ENCODE measurements at places on chromosomes 16 and 17.

- DNase-seq, result no peak
Observed at GRCh38 chr17:7647018-7647417, 3.7 kb upstream of the ATP1B2 start.

DNA sequence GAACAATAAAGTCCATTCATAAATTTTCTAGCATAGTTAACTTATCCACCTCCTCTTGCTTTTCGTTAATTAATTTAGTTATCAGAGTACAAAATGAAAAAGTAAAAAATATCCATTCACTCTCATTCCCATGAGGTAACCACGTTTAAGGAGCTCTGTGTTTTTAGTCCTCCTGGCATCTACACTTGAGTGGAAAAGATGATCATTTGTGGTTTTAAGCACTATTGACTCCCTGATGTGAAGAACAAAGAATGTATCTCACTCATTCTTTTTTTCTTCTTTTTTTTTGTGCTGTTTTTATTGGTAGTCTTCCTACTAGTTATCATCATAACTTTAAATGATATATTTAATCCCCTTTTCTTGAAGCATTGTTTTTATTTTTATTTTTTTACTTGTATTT is 26.1 kb downstream of the QPRT start:
- no peak for DNase-seq

GRCh38 chr17:62321451-62321850 is 58.9 kb upstream of the EFCAB3 start:
- no peak for DNase-seq

DNA sequence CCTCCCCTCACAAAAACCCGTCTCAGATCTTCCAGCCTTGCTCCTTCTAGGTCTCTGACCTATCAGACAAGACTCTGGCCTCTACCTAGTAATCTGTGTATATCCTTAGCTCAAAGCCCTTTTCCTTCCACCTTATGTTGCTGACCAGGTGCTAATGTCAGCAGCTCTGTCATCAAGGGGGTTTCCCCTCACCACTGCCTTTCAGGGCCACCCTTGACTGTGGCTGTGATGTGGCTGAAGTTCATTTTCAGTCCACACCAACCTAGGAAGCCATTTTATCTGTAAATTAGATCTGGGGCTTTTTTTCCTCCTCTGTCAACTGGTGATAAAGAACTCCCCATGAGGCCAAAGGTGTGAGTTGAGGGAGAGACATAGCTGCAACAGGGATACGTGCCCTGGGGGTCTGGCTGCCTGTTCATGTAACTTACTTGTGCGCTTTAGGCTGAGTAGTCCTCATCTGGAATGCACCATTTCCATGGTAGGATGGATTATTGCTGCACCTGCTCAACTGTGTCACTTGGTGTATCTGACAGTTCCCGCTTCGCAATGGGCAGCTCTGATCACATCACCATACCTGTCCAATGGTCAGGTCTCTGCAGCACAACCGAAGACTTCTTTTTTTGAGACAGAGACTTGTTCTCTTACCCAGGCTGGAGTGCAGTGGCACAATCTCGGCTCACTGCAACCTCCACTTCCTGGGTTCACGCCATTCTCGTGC is 14.7 kb upstream of the RUNDC3A start:
- DNase-seq, result no peak

- DNase-seq, result peak; percentile 46
Observed at GRCh38 chr16:12120217-12120981, 143.9 kb downstream of the SNX29 start.

DNA sequence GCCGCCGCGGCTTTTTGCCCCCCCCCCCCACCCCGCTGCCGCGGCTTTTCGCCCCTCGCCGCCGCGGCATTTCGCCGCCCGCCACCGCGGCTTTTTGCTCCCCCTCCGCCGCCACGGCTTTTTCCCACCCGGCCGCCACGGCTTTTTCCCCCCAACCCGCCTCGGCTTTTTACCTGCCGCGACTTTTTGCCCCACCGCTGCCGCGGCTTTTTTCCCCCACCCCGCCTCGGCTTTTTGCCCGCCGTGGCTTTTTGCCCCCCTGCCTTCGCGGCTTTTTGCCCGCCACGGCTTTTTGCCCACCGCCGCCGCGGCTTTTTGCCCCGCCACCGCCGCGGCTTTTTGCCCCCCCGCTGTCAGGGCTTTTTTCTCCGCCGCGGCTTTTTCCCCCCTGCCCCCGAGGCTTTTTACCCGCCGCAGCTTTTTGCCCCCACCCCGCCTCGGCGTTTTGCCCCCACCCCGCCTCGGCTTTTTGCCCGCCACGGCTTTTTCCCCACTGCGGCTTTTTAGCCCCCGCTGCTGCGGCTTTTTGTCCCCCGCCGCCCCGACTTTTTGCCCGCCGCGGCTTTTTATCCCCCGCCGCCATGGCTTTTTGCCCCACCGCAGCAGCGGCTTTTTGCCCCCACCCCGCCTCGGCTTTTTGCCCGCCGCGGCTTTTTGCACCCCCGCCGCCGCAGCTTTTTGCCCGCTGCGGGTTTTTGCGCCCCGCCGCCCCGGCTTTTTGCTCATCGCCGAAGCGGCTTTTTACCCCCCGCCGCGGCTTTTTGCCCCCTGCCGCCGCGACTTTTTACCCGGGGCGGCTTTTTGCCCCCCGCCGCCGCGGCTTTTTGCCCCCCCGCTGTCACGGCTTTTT is 527.8 kb upstream of the WSB1 start:
- DNase-seq, result no peak

- no peak for DNase-seq
Observed at GRCh38 chr16:86806838-86807351, 228.5 kb downstream of the FOXL1 start.

All from left ventricle myocardium inferior (tissue), 1 donor.